ENCODE measurements at places on chromosomes 5 and 9. TPM values are rescaled to one million over a fixed set of nuclear protein-coding genes. Genes with fewer than 3 reads are reported as not detected.

Gene ANXA1
- total RNA-seq = 36.9 TPM

Gene TAF11L12
- not detected for total RNA-seq

DNA sequence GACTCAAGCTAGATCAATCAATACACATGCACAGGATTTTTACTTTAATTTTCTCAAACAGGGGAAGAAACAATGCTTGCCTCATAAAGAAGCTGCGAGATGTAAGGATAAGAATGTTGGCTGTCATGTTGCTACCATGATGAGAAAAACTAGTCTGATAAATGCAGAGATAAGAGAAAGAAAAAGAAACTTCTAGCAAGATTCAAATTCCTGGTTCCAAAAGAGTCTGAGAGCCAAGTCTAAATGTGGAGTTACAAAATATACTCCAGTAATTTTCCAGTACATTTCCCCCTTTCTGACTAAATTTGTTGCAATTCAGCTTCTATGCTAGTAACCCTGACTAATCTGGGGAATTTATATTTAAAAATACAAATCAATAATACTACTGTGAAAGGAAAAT, 10.4 kb upstream of the ANXA1 start:
- DNase-seq = no peak

GRCh38 chr5:145752947-145753346, 82.2 kb downstream of the PRELID2 start:
- DNase-seq = no peak

DNA sequence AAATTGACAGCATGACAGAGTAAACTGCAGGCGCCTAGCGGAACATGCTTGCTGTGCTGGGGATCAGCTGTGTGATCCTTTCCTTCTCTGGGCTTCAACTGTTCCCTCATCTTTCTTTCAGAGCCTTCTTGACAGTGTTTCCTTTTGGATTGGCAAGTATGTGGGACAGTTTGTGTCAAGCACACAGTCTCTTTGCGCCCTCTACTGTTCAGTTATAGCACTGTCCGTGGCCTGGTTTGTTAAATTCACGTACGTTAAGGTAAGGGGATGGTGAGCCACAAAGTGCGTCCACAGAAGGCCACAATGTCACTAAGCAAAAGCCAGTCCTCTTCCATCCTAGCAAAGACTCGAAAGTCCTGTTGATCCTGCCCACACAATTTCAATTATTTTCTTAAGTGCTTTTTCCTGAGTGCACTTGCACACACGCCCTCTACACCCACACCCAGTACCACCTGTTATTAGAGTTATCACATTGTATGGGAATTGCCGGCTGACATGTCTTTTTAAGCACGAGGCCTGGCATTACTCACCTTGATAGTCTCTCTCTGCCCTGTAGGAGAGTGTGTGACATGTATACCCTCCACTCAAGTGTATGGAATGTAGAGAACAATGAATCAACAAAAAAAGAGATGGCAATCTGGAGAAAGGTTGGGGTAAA, 22.5 kb upstream of the PTPN3 start:
- no peak for DNase-seq

Measured in gastrocnemius medialis (tissue), 4 donors.